ENCODE measurements at places on chromosomes 16 and 17.

- no peak for DNase-seq
These were observed 9.7 kb downstream of the PHKB start for GRCh38 chr16:47470810-47471209.

- DNase-seq = no peak
These were observed 2.8 kb upstream of the CD2BP2 start for GRCh38 chr16:30357715-30358576.

GRCh38 chr17:42275527-42276358 is 448 bp downstream of the STAT5B start:
- peak; percentile 61 for DNase-seq

GRCh38 chr16:1125471-1125870 is 27.4 kb upstream of the CACNA1H start:
- peak; percentile 9 for DNase-seq

Data from fibroblast of skin of right biceps (primary cell).